ENCODE measurements at places on chromosomes 4 and X. TPM values are rescaled to one million over a fixed set of nuclear protein-coding genes. Genes with fewer than 3 reads are reported as not detected.
A peak's percentile ranks its signal among the peaks of the same experiment; 100 is the strongest.

- no peak overlapping the region for H3K4me3 ChIP-seq
- no peak for DNase-seq
- no peaks in the 10 kb centered on the region for H3K36me3 ChIP-seq
- H3K27me3 ChIP-seq = no peaks in the 10 kb centered on the region
- no peaks in the 10 kb centered on the region for H3K4me1 ChIP-seq
- no peak overlapping the region for H3K27ac ChIP-seq
Measured at GRCh38 chr4:76426272-76426671, 5.3 kb upstream of the CCDC158 start.

DNA sequence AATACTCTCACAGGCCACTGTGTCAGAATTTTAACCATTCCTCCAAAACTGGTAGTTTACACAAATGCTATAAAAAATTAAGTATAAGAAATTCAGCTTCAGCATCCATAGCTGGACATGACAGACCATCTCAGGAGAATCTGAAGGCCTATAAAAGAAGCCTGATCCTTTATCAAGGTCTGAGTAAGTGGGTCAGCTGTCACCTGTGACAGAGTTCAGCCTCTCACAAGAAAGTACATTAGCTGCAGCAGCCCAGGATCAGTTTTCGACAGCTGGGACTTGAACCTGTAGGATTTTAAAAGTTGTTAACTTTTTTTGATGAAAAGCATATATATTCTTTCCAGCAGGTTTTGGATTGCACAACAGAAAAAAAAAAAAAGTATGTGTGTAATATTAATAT, 60.7 kb downstream of the PPP3CA start:
- no peak overlapping the region for H3K4me3 ChIP-seq
- peaks cover 81% of the 10 kb centered on the region for H3K4me1 ChIP-seq
- H3K27ac ChIP-seq = no peak overlapping the region
- H3K27me3 ChIP-seq = no peaks in the 10 kb centered on the region
- DNase-seq = no peak

DNA sequence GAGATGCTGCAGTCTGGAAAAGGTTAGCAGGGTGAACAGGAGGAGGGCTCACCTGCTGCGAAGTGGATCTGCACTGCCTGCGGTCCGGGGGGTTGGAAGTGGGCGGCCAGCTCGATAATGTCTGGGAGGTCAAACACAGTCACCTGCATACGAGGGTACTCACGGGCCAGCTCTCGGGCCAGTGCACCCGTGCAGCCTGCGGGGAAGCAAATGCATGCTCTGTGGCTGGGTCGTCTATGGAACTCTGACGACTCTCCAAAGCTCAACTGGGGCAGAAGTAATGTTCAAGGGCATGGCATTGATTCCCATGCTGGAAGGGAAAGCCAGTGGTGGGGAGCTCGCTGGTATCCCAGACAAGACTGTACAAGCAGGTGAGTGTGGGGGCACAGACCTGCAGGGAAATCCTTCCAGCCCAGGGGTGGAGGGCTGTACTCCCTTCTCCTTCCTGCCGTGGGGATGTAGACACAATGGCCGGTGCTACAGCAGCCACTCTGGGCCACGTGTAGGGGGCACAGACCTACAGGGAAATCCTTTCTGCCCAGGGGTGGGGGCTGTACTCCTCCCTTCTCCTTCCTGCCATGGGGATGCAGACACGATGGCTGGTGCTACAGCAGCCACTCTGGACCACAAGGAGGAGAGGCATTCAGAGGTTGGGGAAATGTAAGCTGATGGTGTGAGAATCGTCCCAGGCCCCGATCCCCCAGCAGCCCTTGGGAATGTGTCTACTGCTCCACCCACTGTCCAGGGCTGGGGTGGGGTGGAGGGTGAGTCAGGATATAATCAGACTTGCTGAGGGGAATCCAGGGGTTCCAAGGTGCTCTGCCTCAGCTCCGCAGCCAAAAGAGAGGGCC, 26.2 kb upstream of the SLC25A6 start:
- no peak overlapping the region for H3K27ac ChIP-seq
- H3K4me1 ChIP-seq = no peaks in the 10 kb centered on the region
- peaks cover 22% of the 10 kb centered on the region for H3K36me3 ChIP-seq
- H3K4me3 ChIP-seq = no peak overlapping the region
- no peak for DNase-seq
- no peaks in the 10 kb centered on the region for H3K27me3 ChIP-seq

- peak; percentile 84 for DNase-seq
- no peaks in the 10 kb centered on the region for H3K27me3 ChIP-seq
- H3K36me3 ChIP-seq = no peaks in the 10 kb centered on the region
- H3K4me1 ChIP-seq = peaks cover 92% of the 10 kb centered on the region
Measured at GRCh38 chr4:89294573-89295269, 12.9 kb downstream of the GPRIN3 start.

DNA sequence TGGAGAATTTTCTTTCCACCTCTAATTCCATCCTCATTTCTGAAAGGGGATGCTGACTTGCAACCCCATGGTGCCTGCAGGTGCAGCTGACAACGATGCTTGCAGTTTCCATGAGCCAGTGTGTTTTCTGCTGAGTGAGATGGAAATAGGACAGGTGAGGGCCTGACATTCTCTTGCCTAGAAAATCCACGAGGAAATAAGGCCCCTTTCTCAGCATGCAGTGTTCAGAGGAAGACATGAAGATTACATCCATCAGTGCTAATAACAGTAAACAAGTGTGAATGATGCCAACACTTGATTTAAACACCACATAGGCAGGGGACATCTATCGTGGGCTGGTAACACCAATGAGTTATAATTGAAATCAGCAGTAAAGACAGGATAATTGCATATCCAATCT, 237.3 kb downstream of the NLGN4X start:
- no peak overlapping the region for H3K27ac ChIP-seq
- no peaks in the 10 kb centered on the region for H3K4me1 ChIP-seq
- no peak for DNase-seq
- H3K27me3 ChIP-seq = no peaks in the 10 kb centered on the region

PABPC5 gene
- not detected for total RNA-seq

DNA sequence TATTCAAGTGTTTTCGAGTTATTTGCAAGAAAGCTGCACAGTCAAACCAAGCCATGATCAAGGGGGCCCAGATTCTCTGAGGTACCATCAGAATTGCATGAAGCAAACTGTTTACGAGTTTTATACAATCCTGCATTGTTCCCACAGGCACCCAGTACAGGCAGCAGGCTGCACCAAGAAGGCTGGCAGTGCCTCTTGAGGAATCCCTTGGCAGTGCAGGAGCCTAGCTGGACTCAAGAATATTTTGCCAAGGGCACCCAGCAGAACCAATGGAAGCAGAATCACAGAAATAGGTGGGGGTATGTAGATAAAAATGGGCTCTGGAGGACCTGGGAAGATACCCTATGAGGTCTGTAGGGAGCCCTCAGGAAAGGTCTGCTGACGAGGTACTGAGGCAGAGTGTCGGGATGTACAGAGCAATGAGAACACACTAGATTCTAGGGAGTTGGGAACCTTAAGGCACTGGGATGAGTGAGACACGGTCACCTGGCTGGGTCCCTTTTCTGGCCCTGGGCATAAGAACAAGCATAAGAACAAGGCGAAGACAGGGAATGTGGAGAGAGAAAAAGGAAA, 2.5 kb upstream of the PLP1 start:
- no peaks in the 10 kb centered on the region for H3K4me1 ChIP-seq
- H3K27ac ChIP-seq = no peak overlapping the region
- no peak for DNase-seq
- H3K36me3 ChIP-seq = no peaks in the 10 kb centered on the region
- no peaks in the 10 kb centered on the region for H3K27me3 ChIP-seq
- no peak overlapping the region for H3K4me3 ChIP-seq

- no peak for DNase-seq
- no peaks in the 10 kb centered on the region for H3K4me1 ChIP-seq
- H3K27me3 ChIP-seq = no peaks in the 10 kb centered on the region
- no peak overlapping the region for H3K4me3 ChIP-seq
Measured at GRCh38 chr4:165684177-165684805, 188.7 kb upstream of the TLL1 start.

DNA sequence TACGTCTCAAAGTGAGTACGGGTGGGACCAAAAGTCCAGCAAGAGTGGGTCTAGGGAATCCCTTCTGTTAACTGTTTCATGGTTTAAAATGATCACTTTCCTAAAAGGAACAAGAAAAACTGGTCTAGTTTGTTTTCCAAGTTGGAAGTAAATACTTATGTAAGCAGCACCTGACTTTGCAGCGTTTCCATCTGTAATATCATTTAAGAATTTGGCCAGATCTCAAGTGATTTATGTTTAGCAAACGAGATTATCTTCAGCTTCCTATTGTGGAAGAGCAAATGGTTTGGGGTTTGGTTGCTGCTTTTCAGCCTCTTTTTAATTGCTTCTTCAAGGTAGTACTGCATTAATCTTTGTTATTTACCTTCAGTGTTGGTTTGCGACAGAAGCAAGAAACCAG, 50.4 kb downstream of the FHIP1A start:
- no peak overlapping the region for H3K27ac ChIP-seq
- no peaks in the 10 kb centered on the region for H3K4me1 ChIP-seq

DNA sequence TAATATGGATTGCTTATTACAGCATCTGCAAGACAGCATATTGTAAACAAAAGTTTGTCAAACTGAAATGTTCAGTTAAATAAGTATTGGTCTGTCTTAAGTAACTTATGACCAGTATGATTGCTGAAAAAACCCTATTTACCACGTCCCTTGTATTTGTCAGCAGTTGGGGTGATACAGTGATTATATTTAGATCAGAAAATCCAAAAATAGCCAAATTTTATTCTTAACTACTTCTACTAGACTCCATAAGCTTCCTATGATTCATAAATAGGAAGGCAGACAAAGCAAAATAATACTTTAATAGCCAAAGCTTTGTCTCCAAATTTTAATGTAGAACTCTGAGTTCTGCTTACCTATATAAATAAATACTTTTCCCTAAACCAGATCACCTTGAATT, 45.3 kb downstream of the TBCK start:
- H3K36me3 ChIP-seq = no peaks in the 10 kb centered on the region
- no peaks in the 10 kb centered on the region for H3K4me1 ChIP-seq
- H3K27ac ChIP-seq = no peak overlapping the region
- H3K27me3 ChIP-seq = no peaks in the 10 kb centered on the region
- H3K4me3 ChIP-seq = no peak overlapping the region

HSD17B13 gene
- total RNA-seq = 0.58 TPM

- H3K36me3 ChIP-seq = no peaks in the 10 kb centered on the region
- no peaks in the 10 kb centered on the region for H3K4me1 ChIP-seq
- no peak overlapping the region for H3K27ac ChIP-seq
Measured at GRCh38 chr4:14092741-14093140, 465.2 kb upstream of the BOD1L1 start.

- H3K27ac ChIP-seq = no peak overlapping the region
- no peak for DNase-seq
- no peaks in the 10 kb centered on the region for H3K27me3 ChIP-seq
Measured at GRCh38 chrX:17160975-17161374, 214.0 kb upstream of the NHS start.

GRCh38 chrX:152641256-152641875, 3.7 kb downstream of the GABRQ start:
- H3K4me1 ChIP-seq = no peaks in the 10 kb centered on the region
- no peak overlapping the region for H3K4me3 ChIP-seq
- no peak for DNase-seq

DNA sequence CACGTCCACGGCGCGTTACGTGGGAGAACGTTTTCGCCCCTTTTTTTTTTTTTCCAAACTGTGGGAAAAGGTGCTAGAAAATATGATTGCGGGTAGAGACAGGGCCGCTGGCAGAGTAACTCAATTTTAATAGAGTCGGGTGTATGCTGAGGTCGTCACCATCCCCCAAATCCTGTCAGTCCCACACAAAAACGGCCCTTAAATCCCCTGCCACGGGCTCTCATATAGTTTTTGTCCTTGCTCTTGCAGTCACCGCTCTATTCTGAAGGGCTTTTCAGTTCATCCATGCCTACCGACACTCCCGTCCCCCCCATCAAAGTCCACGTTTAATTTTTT, 796 bp upstream of the MED14 start:
- peak overlapping the region; percentile 52 for H3K4me3 ChIP-seq
- no peak for DNase-seq
- peaks cover 23% of the 10 kb centered on the region for H3K4me1 ChIP-seq
- H3K27me3 ChIP-seq = no peaks in the 10 kb centered on the region
- peak overlapping the region; percentile 94 for H3K27ac ChIP-seq
- H3K36me3 ChIP-seq = no peaks in the 10 kb centered on the region

- H3K27ac ChIP-seq = no peak overlapping the region
- H3K4me3 ChIP-seq = peak overlapping the region; percentile 48
- H3K4me1 ChIP-seq = peaks cover 34% of the 10 kb centered on the region
- H3K27me3 ChIP-seq = no peaks in the 10 kb centered on the region
Measured at GRCh38 chr4:15779306-15779705, 1.2 kb downstream of the CD38 start.

NAP1L2 gene
- 19.1 TPM for total RNA-seq

DNA sequence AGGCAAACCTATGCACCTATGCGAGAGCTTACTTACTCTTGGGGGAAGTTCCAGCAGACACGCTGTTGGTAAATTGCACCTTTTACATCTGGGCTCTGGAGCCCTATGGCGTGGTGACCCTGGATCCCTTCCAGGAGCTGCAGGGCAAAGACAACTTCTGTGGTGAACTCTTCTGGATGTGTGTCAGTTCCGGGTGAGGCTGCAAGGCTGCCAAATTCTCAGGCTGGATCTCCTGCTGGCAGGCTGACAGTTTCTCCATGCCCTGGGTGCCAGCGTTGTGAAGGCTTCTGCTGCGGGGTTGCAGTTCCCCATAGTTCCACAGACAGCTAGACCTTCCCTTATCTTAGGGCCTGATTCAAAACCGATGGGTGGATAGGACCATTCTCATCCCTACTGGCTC, 37.9 kb downstream of the RAP2C start:
- H3K27ac ChIP-seq = no peak overlapping the region
- H3K36me3 ChIP-seq = no peaks in the 10 kb centered on the region
- no peak overlapping the region for H3K4me3 ChIP-seq
- no peaks in the 10 kb centered on the region for H3K4me1 ChIP-seq
- DNase-seq = no peak
- H3K27me3 ChIP-seq = no peaks in the 10 kb centered on the region

TBL1X gene
- total RNA-seq = 48.1 TPM

GRCh38 chr4:60365176-60365575, 835.0 kb upstream of the ADGRL3 start:
- H3K27ac ChIP-seq = no peak overlapping the region
- H3K4me3 ChIP-seq = no peak overlapping the region
- H3K4me1 ChIP-seq = no peaks in the 10 kb centered on the region
- H3K36me3 ChIP-seq = no peaks in the 10 kb centered on the region
- H3K27me3 ChIP-seq = no peaks in the 10 kb centered on the region
- DNase-seq = no peak

RNF212 gene
- total RNA-seq = 2.3 TPM

DNA sequence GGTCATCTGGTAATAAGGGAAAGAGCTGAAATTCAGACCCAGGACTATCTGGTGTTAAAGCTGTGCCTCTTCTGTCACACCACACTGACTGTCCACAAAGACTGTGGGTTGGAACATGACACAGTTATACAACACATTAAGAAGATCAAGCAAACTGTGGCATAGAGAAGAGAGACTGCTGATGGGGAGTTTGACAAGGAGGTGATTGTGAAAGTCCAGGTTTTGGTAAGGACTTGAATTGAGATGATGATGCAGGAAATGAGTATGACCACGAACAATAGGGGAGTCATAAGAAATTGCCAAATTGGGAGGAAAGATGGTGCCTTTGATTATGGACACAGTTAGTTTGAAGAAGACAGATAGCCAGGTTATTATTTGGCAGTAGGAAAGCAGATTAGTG, 163.4 kb downstream of the PDGFRA start:
- H3K27ac ChIP-seq = no peak overlapping the region
- no peaks in the 10 kb centered on the region for H3K36me3 ChIP-seq
- DNase-seq = no peak
- no peaks in the 10 kb centered on the region for H3K4me1 ChIP-seq
- no peak overlapping the region for H3K4me3 ChIP-seq

STPG2 gene
- 0.47 TPM for total RNA-seq
